ENCODE measurements at places on chromosomes 4 and X.

DNA sequence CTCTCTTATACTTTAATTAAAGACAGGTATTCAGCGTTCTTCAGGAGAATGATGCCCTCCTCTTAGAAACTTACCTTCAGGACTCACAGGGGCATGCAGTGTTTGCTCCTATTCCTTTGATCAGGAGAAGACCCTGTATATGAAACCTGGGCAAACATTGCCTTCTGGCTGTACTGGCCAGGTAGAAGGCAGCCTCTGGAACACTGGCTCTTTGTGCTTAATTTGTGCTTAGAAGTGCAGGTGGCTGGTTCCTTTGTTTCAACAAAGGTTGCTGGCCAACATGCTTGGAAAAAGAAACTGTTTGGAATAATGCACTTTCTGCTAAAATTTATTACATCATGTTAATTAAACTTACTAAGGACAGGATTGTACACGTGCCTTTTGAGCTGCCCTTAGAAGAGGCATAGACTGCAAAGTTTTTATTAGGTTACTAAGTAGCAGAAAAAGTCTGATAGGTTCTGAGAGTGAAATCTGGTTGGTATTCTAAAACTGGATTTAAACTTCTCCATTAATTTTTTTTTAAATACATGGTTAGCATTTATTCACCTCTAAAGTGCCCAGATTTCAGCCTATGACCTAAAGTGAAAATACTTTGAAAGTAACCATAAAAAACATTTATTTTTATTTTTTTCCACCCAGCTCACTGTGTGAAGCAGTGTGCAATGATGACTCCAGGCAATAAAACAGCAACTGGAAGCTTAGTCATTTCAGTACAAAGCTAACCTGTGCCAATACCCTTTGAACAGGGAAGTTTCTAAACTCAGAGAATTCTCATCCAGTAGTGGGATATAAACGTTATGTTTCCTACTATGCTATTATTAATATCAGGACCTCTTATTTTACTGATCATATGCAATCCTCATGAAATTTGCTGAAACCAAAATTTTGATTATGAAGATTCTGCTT is 11.3 kb downstream of the RASSF6 start:
- DNase-seq = no peak

GRCh38 chr4:104973708-104974107 is 173.0 kb upstream of the TET2 start:
- DNase-seq = no peak

DNA sequence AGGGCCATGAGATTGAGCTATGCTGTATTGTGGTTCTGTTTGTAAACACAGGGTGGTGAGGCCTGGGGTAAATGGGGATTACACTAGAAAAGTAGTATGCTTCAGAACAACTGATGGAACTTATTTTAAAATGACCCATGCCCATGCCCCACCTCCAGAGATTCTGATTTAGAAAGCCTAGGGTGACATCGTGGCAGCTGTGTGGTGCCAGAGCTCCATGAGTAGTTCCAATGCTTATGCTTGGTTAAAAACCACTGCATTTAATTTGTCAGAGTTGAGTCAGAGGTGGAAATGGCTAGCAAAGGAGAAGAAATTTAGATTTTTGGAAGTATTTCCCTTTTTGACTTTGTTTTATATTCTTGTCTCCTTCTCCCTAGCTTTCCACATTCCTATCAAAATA is 63.4 kb upstream of the PDE5A start:
- no peak for DNase-seq

DNA sequence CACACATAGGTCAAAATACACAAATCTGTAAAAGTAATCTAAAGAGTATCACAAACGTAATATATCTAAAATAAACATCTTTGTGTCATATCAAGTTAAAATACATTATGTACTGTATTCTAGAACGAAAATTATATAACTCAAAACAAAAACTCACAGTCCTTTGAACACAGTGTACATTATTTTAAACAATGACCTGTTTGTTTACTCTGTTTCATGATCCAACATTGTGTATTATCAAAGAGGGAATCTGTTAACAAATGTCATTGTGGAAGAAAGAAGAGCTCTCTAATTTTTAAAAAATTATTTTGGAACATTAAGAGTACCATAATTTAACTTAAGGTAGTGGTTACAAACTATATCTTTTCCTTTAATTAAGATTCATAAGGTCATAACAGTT is 144.1 kb downstream of the FRYL start:
- no peak for DNase-seq

DNA sequence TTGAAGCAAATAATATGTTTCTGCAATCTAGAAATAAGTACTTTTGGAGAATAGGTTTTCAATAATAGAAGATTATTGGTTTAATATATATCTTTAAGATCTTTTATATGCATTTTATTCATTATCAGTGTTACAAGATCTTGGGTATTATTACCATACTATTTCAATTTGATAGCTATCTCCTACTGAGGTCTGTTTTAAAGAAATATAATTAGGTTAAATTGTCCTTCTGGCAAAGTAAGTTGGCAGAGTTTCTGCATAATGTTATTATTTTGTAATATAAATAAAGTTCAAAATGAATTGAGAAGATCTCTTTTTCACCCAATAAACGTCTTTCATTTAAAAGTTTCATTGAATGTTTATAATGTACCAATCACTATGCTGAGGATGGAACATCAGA is 443.7 kb downstream of the FAT4 start:
- DNase-seq = no peak

- DNase-seq = no peak
Measured at GRCh38 chrX:63349307-63349706, 1.8 kb downstream of the SPIN4 start.

GRCh38 chr4:134202166-134202956 is 772 bp upstream of the PABPC4L start:
- no peak for DNase-seq

DNA sequence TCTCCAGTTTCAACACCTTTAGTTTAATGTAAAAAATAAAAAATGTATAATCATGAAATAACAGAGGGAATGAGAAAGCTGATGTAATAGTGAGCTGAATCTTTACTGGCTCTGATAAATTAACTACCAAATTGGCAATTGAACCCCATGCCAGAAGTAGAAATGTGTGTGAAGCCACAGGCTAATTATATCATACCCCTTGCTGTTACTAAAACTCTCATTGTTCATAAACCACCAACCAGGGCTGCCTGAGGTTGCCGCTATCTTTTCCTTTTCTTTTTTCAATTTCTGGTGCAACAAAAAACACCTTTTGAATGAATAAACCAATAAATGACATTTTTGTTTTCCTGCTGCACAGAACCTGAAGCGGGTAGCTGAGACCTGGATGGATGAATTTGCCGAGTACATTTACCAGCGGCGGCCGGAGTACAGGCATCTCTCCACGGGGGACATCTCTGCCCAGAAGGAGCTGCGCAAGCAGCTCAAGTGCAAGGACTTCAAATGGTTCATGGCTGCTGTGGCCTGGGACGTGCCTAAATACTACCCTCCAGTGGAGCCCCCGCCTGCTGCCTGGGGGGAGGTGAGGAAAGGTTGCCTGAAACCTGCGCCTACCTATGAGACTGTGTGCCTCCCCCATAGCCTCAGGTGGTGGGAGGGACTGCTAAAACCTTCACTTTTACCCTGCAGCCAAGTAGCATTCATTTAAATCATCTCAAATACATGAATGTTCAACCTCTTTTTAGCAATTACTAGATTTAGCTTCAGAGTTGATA is 216.7 kb upstream of the GALNT7 start:
- no peak for DNase-seq

DNA sequence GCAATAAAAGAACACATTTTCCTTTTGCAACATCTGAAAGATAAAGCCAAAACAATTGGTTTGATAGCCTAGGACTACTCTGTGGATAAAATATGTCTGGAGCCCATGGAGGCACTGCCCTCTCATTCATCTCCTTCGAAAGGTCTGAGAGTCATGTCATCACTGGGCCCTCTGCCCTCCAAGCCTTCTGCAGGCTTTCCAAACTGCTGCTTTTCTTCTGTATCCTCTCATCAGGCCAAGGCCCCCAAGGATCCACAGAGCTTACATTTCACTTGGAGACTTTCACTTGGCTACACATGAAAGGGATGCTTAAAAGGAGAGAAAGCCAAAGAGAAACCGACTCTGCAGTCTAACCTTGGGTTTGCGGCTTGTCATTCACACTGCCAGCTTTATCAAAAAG is 109.9 kb downstream of the SH3RF1 start:
- no peak for DNase-seq

GRCh38 chr4:48255072-48255958 is 14.3 kb downstream of the TEC start:
- DNase-seq = no peak

DNA sequence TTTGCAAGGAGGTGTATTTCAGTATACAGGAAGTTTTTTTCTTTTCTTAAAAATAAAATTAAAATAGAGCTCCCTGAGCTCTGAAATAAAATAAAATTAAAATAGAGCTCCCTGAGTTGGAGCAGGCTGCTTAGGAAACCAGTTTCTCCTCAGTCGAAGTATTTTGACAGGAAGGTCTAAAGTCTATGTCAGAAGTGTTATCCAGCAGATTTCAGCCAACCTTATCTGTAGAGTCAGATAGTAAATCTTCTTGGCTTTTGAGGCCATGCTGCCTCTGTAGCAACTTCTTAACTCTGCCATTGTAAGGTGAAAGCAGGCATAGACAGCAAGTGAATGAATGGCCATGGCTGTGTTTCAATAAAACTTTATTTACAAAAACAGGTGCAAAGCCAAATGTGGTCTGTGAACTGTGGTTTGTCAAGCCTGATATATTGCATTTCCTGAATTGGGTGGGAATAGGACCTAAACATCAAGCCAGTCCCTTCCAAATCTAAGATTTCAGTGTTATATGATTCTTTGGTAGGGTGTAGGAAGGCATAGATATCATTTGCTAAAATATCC is 9.5 kb upstream of the KLKB1 start:
- DNase-seq = no peak

GRCh38 chr4:120692964-120693363 is 229.6 kb downstream of the PRDM5 start:
- DNase-seq = no peak

GRCh38 chr4:85995361-85995760 is 364.5 kb downstream of the MAPK10 start:
- DNase-seq = no peak
